ENCODE measurements at places on chromosomes 5 and 9.

DNA sequence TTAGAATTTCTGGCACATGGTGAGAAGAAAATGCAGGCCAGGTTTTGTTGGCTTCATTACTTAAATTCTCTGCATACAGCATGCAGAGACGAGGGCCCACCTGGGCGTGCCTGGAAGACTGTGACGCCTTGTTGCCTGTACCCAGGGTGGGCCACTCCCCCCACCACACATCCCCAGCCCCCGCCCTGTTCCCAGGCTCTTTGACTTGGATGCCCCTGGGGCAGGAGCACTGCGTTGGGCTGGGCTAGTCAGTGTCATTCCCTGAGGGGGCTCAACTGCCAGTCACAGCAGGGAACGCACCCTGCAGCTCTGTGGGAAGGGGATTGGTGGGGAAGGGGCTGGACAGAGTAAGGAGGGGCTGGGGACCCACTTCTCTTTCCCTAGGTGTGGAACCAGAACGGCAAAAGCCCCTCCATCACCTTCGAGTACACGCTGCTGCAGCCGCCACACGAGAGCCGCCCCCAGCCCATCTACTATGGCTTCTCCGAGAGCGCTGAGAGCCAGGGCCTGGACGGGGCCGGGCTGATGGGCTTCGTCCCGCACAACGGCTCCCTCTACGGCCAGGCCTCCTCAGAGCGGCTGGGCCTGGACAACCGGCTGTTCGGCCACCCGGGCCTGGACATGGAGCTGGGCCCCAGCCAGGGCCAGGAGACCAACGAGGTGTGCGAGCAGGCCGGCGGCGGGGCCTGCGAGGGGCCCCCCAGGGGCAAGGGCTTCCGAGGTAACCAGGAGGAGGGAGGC, 19.6 kb downstream of the ADAMTSL2 start:
- no peak for DNase-seq

DNA sequence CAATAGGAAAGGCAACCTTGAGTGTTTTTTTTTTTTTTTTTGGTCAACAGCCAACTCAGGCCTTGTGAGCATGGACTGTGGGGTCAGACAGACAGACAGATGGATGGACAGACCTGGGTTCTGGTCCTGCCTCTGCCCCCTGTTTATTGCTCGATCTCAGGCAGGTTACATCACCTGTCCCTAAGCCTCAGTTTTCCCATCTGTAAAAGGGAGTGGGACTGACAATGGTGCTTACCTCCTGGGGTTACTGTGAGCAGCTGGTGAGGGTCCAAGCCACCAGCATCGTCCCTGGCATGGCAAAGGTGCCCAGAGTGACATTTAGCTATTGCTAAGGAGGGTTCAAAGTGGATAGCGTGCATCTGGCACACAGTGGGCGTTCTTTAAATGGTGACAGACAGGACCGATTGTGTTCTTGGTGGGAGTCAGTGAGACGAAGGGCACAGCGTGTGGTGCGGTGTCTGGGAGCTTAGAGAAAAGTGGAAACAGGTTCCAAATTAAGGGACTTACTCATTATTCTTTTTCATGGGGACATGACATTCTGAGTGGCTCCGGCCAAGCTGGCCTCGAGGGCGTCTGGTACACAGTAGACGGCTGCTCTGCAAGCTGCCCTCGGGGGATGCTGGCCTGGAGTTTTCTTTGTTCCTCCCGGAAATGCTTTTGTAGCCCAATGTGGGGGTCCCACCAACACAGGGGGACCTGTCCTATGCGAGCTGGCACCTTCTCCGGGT, 72.1 kb downstream of the COL27A1 start:
- no peak for DNase-seq

DNA sequence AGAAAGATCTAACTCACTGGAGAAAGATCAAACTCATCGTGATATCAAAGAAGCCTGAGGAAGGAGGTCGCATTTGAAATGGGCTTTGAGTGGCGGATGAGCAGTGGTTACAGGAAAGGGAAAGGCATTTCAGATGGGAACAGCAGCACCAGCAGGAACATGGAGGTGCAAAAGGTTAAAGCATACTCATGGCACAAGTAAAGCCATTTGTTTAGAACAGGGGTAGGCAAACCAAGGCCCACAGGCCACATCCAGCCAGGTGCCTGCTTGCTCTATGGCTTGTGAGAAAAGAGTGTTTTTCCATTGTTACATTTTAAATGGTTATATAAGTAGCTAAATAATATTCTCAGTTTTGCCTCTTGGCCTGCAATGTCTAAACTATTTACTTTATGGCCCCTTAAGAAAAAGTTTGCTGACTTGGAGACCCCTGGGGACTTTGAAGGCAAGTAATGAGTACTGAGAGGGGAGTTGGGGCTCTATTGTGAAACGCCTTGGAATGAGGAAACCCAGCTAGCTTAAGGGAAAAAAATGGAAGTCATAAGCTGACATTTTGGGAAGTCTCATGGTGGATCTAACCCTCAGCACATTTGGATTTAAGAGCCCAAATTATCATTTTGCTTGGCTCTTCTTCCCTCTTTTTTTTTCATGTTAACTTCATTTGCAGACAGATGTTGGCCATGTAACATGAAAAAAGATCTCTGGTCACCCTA, 211.1 kb downstream of the NR3C1 start:
- no peak for DNase-seq

DNA sequence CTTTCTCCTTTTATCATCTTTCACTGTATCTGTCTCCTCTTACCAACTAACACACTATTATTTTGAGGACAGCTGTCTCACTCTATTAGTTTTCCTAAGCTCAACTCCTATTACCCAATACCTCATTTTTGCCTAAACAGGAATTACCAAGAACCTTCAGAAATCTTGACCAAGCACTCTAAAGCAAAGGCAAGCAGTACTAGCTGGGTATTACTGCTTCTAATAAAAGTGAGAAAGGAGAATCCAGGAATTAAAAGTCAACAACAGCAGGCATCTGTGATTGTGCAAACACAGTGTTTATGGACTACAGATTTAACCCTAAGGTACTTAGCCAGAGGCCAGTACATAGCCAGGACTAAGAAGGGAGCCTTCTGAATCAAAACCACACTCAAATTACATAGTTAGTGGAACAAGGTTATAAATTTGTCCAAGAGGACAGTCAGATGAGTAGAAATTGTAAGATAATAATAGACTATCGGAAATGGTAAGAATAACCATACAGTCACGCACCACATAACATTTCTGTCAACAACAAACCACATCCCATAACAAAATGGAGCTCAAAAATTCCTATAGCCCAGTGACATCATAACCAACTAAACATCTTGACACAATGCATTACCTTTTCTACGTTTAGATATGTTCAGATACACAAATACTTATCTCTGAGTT, 8.3 kb downstream of the RFX3 start:
- DNase-seq: no peak

DNA sequence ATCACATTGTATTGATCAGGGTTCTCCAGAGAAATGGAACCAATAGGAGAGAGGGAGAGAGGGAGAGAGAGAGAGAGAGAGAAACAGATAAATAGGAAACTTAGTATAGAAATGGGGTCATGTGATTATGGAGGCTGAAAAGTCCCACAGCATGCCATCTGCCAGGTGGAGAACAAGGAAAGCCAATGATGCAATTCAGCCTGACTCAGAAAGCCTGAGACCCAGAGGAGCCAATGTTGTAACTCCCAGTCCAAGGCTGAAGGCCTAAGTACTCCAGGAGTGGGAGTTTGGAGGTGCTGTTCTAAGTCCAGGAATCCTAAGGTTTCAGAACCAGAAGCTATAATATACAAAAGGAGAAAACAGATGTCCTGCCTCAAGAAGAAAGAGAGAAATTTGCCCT, 48.4 kb upstream of the ISOC1 start:
- DNase-seq: no peak

DNA sequence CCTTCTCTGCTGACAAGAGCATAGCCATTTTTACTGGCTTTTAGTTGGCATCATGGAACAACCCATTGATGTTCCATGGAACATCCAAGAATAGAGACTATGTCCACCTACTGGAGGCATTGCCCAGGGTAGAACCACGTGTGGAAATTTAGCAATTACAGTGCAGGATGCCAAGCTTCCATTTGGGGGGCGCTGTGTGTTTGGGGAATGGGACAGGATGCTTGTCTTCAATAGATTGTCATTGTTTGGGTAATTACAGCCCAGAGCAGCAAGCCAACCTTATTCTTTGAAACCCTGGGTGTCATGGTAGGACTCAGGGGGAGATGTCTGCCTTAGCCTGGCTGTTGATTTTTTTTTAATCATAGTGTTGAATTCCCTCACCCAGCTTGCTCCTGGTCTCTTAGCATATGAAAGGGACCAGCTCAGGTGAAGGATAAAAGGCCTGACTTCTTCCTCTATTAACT, 171.1 kb downstream of the DOCK2 start:
- DNase-seq: peak; percentile 65

- DNase-seq: peak; percentile 0
Observed at GRCh38 chr5:28344836-28345433, 1306.5 kb upstream of the CDH9 start.

Data from brain (organoid and tissue), 16 donors.